ENCODE measurements at places on chromosomes 5 and 9. TPM values are rescaled to one million over a fixed set of nuclear protein-coding genes. Genes with fewer than 3 reads are reported as not detected.

DNA sequence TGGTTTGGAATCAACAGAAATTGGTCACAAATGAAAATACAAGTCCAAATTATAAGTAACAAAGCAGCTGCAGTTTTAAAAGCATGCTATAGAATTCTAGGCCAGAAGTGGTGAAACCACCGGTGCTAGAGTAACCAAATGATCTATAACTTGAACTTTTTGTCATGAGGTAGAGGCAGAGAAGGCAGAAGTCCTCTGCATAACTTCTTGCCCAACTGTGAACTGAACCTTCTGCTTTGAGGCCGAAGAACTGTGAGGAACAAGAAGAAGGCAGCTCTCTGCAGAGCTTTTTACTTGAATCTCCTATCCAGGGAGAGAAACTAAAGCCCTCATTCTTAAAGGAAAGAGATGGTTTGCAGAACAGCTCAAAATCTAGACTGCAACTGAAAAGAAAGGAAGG, 36.2 kb upstream of the TENT2 start:
- DNase-seq: no peak

- no peak for DNase-seq
Observed at GRCh38 chr9:6785682-6786081, 27.9 kb downstream of the KDM4C start.

GRCh38 chr9:104330841-104331240, 173.2 kb upstream of the OR13F1 start:
- DNase-seq: no peak

DNA sequence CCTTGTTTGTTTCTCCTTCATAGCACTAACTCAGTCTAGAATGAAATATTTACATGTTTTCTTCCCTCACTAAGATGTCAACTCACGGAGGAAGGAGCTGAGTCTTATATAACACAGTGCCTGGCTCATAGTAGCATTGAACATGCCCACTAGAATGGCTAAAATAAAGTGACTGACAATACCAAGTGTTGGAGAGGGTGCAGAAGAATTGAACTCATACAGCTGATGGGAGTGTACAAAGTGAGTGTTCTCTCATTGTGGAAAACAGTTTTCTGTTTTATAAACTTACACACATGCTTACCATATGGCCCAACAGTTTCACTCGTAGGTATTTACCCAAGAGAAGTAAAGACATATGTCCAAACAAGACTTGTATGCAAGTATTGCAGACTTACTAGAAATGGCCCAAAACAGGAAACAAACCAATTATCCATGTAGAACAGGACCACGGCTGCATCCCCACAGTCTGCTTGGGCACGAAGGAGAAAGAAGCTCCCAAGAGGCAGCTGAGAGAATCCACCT, 87.5 kb downstream of the PPARGC1B start:
- no peak for DNase-seq

Gene OLFML2A
- 10.7 TPM for total RNA-seq

DNA sequence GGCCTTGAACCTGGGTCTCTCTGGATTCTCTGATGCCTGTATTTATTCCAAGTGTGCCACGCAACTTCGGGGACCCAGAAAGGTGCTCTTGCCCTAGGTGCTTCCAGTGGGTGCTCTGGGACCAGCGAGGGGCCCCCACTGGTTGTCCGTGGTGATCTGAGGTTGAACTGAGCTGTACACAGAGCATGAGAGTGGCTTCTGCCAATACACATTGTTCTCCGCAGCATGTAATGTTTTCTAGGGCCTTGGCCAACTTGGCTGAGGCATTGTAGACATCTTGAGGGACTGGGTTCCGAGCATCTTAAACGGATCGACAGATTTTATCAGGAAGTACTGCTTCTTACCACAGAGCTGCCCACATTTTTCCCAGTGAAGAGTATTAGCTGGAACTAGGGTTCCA, 117.9 kb downstream of the MTX3 start:
- no peak for DNase-seq

- DNase-seq: no peak
Observed at GRCh38 chr5:102314328-102314727, 18.2 kb upstream of the SLCO4C1 start.

Gene C5orf63
- 5.4 TPM for total RNA-seq

- DNase-seq: peak; percentile 62
Observed at GRCh38 chr9:134560206-134560605, 81.4 kb upstream of the COL5A1 start.

Gene GPBP1
- 52.8 TPM for total RNA-seq

GRCh38 chr9:79970146-79970425, 398.3 kb downstream of the TLE4 start:
- no peak for DNase-seq

Gene IFNE
- not detected for total RNA-seq

- DNase-seq: no peak
Observed at GRCh38 chr5:170408226-170408625, 19.1 kb upstream of the KCNMB1 start.

Gene MPDZ
- total RNA-seq: 46.0 TPM

Gene CBY3
- total RNA-seq: not detected

GRCh38 chr9:122457787-122458186, 19.9 kb downstream of the OR1J1 start:
- no peak for DNase-seq

Gene PTGDS
- 249 TPM for total RNA-seq

Gene OSTF1
- 69.7 TPM for total RNA-seq

GRCh38 chr5:150293091-150293941, 3.7 kb upstream of the CAMK2A start:
- no peak for DNase-seq

DNA sequence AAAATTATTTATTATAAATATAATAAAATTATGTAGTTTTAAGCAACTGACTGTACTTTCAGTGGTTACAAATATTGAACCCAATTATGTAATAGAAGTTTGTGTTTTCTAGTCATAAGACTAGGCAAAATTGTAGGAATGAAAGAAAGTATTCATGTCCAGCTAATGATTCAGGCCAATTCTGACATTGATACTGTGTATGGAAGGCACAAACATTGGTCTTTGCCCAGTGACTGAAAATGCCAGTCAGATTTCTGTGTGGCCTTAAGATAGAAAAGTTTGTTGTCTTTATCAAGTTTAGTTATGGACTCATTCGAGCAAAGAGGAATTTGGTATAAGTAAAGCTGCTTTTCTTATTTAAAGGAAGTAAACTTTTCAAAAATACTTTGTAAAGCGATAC, 60.3 kb downstream of the SLC12A2 start:
- DNase-seq: no peak

DNA sequence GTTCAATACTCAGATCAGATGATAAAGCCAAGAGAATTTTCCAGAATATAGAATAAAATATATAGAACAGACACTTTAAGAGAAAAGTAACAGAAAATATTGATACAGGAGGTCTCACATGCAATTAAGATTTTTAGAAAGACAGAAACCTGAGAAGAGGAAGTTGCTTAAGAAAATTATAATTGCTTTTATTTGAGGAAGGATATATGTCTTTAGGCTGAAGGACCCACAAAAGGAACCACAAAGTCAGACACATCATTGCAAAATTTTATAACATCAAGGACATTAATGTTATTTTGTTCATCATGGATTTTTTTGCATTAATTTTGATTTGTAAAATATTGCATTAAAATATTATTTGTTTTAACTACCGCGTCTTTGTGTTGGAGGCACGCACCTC, 141.5 kb downstream of the FSTL4 start:
- DNase-seq: no peak

Gene SPATA31D3
- total RNA-seq: not detected

Gene PCDHGA11
- total RNA-seq: 3.1 TPM

DNA sequence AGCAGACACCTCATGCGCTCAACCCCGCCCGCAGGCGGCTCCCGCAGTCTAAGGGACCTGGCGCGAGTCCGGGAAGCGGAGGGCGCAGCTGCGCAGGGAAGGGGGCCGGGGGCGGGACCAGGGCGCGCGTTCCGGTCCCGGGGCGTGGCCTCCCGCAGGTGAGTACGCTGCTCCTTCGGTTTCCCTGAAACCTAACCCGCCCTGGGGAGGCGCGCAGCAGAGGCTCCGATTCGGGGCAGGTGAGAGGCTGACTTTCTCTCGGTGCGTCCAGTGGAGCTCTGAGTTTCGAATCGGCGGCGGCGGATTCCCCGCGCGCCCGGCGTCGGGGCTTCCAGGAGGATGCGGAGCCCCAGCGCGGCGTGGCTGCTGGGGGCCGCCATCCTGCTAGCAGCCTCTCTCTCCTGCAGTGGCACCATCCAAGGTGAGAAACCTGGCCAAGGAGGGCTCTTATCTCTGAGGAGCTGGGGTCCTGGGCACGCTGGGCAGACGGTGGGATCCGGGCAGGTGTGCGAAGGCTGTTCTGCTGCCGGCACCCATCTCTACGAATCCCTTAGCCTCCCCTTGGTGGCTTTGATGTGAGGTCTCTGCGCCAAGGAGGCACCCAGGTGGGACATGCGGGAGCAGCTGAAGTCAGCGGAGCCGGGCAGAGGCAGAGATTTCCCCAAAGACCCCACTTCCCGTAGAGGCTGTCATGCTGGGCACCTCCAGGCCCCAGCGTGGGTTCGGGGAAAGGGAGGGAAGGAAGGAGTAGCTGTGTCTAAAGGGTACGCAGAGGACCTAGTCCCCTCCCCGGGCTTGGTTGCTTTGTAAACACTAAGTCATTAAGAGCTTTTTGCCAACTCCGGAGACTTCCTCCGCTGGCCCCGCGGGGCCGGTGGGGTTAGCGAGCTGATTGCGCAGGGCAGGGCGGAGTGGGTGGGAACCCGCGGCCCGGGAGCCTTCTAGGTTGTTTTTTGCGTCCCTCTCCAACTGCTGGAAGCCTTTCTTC, at the start of gene F2RL1:
Gene F2RL1, plus strand, starts transcription at position 187 of the 988 bp plus-strand sequence. Its CDS starts 153 bp downstream, at position 340.
- DNase-seq: peak; percentile 90

Gene SPINK6
- not detected for total RNA-seq

GRCh38 chr5:80960531-80961375, 590 bp downstream of the RASGRF2 start:
- DNase-seq: no peak

Gene SPINK13
- not detected for total RNA-seq

Gene DBH
- not detected for total RNA-seq

DNA sequence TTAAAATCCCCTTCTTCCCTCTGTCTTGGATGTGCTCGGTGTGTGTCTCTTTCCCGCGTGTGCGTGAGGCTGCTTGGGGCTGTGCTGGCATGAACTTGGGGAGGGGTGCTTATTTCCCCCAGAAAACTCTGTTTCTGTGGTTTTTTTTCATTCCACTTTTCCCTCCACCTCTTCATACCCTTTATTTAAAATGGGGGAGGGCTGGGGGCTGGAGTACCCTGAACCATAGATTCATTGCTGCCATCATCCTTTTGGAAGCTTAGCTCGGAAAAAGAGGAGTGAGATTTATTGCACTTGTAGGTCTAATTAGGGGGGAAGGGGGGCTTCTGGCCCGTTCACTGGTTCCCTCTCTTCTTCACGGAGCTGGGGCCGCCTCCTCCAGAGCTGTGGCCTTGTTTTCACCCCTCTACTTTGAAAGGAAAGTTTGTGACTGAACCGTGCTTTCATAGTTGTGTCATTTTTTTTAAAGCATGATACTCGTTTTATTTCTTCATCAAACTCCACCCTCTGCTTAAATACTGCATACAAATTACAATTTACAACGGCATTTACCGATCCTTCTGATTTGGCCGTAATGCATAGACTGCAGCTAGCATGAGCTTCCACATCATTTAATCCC, 2.9 kb downstream of the NR2F1 start:
- no peak for DNase-seq

Gene TNFSF15
- 0.29 TPM for total RNA-seq

DNA sequence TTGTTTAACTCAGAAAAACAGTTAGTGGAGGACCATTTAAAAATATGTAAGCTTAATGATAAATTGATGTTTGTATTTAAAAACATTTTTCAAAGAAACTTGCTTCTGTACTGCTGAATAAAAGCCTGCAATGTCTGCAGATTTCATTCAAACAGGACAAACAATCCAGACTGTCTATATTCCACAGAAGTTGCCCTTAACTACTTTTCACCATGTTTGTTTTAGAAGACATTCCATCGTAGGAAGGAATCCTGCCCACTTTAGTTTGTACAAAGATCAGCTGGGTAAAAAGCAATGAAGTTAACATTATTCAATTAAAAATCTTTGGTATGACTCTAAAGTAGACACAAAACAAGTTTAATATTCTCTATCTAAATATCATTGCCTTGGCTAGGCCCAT, 195.7 kb upstream of the CCNH start:
- DNase-seq: no peak

Gene SOX30
- not detected for total RNA-seq
